ENCODE measurements at places on chromosomes 16 and 17.

DNA sequence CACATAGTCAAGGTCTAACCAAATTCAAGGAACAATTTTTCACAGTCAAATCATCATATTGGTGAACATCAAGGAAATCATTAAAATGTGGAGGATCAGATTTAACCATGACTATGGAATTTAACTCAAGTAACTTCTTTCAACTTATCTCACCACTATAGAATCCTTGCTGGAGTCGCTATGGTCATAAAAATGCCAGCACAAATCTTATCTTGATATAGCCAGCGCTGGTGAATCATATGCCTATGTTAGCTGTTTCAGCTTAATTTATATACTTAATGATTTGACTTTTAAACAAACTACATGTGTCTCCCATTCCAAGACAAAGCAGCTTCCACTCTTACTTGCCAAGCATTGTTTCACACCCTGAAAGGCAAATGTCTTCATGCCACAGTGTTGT lies 416.4 kb downstream of the CDH11 start:
- DNase-seq: no peak

DNA sequence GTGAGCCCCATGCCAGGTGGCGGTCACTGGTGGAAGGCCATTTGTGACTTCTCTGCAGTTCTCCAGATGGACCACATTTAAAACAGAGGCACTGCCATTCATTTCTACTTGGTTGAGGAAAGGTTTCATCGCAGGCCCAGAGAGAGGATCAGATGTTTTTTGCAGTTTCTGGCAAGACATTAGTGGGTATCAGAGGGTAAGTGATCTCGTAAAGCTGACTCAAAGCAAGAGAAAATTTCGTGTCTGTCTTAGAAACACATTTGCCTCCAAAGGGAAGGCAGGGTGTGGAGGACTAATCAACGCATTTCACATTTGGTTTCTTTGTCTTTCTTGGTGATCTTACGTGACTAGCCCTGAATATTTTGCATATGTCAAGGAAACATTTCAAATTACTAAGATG lies 81.8 kb downstream of the PRKCB start:
- DNase-seq: no peak

DNA sequence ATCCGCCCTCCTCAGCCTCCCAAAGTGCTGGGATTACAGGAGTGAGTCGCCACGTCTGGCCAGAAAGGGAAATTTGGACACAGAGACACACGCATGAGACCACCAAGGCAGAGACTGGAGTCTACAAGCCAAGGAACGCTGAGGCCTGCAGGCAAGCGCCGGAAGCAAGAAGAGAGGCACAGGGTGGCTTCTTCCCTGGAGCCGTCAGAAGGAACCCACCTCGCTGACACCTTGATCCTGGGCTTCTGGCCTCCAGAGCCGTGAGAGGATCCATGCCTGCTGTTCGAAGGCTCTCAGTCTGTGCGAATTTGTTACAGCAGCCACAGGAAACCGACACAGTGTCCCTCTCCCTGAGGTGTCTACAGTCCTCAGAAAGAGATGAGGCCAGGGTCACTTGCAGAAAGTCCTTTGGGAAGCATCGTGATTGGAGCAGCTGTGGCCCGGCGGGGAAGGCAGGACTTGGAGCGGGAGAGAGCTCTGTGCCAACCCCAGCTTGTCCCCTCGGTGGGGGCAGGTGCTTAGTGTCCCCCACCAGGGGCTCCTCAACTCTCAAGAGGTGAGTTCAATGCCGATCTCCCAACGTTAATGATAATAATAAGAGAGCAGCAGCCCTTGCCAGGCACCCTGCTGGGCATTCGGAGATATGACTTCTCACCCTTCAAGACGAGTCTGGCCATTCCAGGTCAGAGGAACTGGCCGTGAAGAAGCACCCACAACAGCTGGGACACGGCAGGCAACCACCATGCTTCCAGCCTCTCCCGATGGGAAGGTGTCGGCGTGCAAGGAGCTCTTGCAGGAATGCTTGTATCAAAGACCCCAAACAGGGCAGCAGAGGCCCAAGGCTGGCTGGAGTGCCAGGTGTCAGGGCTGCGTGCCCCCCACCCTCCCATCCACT lies 68.4 kb upstream of the TNRC6C start:
- DNase-seq: no peak

DNA sequence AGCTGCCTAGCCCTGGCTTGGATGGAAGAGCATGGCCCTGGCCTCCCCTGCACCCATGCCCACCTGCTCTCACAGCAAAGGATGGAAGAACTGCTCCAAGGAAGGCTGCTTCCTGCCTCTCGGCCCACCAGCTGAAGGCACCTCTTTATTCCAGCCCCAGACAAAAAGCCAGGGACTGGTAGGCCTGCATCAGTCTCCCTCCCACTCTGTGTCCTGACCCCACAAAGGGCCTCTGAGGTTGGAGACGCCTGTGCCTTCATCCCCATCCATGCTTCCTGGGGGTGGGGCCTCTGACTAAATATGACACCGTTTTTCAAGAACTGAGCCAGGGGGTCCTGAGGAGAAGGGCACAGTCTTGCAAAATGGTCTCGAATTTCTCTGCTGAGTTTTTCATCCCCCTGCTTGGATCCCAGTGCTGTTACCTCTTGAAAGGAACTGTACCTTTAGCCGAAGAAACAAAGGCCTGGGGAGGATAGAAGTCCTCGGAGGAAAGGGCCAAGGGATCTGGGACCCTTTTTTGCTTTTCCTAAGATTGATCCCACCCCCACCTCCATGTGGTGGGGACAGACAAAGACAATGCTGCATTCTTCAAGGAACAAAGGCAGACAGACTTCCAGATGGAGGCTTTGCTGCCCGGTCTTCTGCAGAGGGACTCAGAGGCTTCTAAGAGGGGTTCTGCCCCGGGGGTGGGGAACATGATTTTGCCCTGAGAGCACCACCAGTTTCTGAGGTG lies 5.2 kb downstream of the C17orf50 start:
- no peak for DNase-seq

- DNase-seq: no peak
Observed at GRCh38 chr17:13806092-13806491, 204.4 kb upstream of the HS3ST3A1 start.

DNA sequence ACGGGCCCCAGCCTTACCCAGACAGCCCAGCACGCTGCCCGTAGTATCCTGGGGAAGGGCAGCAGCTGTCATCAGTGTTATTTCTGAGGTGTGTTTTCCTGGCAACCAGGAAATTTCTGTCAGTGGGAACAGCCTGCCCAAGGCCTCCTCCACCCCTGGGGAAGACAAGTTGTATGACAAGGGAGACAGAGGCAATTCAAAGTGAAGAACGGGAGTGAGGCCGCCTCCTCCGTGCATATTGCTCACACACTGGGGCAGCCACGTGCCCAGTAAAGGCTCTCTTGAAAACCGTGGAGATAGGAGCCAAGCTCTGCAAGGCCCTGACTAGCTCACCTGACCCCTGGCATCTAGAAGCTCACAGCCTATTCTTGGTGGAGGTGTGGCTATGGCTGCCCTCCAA lies 57.6 kb downstream of the RAI1 start:
- no peak for DNase-seq

DNA sequence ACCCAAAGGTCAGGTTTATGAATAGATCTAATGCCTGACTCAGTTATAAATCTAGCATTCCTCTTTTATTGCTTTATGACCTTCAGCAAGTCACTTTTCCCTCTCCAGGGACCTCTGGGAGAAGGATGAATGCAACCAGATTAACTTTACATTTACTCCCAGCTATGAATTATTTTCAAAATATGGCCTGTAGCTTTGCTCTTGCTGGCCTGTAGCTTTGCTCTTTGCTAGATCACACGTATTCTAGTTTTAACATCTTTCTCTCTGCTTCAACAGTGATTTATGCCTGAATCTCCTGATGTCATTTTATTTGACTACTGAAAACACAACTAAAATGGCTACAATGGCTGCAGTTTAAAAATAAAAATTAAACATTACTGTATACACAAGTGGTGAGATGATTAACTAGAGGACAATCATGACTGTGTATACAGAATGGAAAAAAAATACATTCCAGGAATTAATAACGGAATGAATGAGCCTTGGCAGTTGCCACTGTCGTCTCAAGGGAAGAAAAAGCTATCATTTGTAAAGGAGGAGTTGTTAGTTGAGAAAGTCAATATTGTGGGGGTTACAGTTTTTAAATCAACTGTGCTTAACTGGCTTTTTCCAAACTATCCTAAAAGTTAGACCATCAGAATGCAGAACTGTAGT lies 434.5 kb upstream of the GOT2 start:
- DNase-seq: no peak

DNA sequence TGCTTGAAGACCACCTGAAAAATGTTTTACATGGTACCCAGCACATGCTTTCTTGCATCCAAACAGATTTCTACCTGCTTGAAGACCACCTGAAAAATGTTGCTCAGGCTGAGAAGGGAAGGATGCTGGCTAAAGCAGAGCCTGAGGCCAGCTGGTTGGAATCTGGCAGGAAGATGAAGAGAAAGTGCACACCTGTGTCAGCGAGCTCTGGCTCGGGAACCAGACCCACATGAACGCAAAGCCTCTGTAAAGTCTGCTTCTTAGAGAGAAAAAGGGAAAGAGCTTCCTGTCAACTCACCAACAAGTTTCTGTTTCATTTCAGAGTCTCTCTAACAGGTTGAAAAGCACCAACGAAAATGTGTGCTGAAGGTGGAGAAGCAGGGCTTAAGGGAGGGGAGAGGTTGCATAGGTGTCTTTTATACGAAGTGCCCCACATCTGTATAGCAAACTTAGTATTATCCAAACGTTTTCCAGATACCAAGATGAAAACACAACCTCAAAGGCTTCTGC lies 226.0 kb downstream of the TOX3 start:
- DNase-seq: no peak

GRCh38 chr17:41907633-41908539 lies 10.9 kb downstream of the ACLY start:
- DNase-seq: no peak

- no peak for DNase-seq
Observed at GRCh38 chr16:9033125-9033830, 58.2 kb upstream of the HAPSTR1 start.

DNA sequence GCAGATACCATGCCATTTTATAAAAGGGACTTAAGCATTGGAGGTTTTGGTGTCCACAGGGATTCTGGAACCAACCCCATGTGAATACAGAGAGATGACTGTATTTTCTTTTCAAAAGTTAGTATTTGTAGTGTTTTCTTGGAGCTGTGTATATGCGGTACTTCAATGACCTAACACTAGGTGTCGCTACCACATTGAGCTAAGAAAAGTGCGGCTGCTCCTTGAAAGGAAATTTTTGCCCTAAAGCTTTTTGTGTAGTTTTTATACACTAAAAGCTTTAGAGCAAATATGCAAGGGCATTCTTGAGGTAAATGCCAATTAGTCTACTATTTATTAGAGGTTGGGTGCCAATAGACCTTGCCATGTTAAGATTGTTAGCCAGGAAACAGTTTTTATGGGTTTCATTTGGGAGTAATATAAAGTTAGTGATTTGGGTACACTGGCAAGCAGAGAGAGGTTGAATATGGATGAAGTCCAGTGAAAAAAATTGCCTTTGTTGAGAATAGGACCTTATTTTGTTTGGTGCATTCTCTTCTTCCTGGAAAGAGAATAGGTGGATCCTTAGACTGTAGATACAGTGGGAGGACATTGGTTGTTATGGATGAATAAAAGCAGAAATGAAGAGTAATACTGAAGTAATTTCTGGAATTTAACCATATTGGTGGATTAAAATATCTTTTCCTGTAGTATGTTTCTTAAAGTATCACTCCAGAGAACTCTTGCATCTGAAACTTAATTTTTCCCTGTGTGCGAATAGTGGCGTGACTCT lies 43.3 kb downstream of the BCAS3 start:
- DNase-seq: peak; percentile 15

DNA sequence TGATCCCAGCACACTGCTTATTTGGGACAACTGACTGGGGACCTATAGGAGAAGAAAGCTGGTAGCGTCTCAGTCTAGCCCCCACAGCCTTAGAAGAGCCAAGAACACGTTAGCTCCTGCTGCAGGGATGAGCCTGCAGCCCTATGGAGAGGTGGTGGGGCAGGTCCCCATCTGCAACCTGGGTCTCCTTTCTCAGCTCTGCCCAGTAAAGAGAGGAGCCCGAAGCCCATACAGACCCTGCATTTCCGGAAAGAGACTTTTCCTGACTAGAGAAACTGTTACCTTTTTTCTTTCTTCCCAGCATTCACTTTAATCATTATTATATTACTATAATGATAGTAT lies 788 bp downstream of the METTL22 start:
- no peak for DNase-seq

DNA sequence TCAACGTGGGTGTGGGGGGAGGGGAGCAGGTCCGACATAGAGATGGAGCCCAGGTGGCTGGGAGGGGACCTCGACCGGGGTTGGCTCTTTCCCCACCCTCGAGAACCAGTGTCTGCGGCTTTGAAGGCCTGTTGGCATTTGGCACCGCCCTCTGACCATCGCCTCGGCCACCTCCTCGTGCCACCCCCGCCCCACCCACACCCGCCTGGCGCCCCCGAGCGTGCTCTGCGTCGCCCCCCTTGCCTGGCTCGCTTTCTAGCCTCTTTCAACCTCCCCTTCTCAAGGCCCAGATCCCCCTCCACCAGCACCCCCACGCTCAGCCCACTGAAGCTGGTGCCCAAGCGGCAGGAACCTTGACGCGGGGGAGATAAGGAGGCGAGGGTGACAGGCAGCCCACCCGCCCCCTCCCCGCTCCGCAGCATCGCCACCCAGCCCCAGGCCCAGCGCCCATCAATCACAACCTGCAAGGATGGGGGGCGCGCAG lies 619 bp downstream of the CACNB1 start:
- no peak for DNase-seq

GRCh38 chr17:61345061-61345460 lies 54.6 kb upstream of the TBX2 start:
- DNase-seq: no peak

GRCh38 chr16:19210968-19211367 lies 42.9 kb downstream of the SYT17 start:
- DNase-seq: no peak

GRCh38 chr16:2048116-2048543 lies 345 bp downstream of the TSC2 start:
- DNase-seq: no peak

GRCh38 chr16:80176114-80176513 lies 364.7 kb upstream of the DYNLRB2 start:
- DNase-seq: no peak

DNA sequence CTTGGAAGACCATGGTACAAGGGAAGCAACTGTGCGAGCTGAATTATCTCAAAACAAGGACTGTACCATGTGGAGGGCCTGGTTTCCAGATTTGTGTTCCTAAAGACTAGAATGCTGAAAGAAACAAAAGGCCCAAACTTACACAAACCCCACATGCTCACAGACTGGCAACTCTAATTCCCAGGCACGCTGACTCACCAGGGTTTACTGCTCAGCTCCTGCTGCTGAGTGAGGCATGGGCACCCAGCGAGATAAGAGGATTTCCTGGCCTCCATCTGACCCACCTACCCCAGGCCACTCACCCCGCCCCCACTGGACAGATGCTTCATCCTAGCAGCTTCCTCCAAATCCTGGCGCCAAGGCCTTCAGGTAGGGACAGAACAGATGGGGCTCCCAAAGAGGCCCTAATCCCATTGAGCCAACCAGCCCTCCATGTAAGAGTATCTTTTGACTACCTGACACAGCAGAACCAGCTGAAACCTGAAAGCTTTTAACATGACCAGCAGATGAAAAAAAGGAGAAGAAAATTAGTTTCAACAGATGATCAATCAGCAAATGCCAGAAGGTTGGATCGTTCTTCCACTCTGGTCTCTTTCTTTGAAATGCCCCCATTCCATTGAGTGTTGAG lies 33.9 kb downstream of the DCUN1D3 start:
- no peak for DNase-seq

GRCh38 chr16:80580109-80580832 lies 39.5 kb downstream of the DYNLRB2 start:
- DNase-seq: peak; percentile 82
